ENCODE measurements at places on chromosomes 16 and 17.

DNA sequence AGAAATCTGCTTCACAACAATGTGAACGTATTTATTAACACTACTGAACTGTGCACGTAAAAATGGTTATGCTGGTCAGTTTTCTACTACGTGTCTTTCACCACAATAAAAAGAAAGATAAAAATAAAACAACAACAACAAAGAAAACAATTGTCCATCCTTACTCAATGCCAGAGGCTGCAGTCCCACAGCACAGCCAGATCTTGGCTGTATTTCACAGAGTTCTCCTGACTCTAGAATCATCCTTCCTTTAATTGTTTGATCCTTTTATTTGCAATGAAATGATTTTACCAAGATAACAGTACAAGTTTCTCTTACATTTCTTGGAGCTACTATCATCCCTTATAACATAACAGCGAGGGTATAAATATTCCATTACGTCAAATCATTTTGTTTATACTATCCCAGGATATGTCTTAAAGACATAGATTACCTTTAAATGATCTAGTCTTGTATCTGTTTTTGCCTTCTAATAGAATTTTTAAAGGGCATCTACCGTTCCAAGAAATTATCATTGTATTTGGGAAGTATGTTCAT lies 103.3 kb downstream of the SLC39A11 start:
- DNase-seq = no peak

DNA sequence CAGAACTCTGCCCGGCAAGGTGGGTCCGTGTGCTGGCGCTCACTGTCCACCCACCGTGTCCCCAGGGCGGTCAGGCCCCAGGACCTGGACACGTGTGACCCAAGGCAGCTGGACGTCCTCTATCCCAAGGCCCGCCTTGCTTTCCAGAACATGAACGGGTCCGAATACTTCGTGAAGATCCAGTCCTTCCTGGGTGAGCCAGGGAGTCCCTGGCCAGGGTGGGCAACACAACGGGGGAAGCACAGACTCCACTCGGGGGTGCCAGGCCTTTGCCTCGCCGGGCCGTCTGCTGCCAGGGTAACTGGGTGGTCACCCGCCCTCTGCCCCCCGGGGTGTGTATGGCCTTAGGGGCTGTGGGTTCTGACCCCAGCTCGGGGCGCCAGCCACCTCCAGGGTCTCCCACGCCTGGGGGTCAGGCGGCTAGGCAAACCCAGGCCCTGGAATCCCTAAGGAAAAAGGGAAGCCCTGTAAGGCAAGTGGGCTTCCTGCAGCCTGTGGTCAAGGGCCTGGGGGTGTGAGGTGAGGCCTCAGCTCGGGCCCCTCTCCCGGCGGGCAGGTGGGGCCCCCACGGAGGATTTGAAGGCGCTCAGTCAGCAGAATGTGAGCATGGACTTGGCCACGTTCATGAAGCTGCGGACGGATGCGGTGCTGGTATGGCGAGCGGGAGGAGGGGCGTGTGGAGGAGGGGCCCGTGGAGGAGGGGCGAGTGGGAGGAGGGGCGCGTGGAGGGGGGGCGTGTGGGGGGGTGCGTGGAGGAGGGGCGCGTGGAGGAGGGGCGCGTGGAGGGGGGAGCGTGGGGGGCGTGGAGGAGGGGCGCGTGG lies 6.5 kb downstream of the MSLN start:
- no peak for DNase-seq

GRCh38 chr16:13056607-13057006 lies 155.2 kb downstream of the SHISA9 start:
- DNase-seq = no peak

DNA sequence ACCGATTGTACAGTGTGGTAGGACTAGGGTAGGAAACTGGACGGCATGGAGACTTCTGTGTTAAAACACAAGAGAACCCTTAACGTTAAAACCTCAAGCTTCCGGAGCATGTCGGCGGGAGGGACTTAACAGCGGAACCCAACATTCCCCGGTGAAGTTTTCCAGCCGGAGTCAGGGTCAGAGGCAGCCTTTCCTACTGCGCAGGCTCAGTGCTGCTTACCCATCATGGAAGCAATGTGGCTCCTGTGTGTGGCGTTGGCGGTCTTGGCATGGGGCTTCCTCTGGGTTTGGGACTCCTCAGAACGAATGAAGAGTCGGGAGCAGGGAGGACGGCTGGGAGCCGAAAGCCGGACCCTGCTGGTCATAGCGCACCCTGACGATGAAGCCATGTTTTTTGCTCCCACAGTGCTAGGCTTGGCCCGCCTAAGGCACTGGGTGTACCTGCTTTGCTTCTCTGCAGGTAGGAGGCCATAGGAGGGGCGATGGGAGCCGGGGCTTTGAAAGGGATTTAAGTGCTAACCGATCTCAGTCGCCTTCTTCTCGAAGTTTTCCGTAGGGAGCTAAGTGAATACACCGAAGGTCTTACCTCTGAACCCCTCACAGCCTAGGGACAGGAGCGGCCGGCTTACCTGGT lies at the start of gene PIGL:
Gene PIGL (plus strand): TSS at position 209 of the 634 bp plus-strand sequence. CDS start 17 bp downstream, at position 226.
- DNase-seq = peak; percentile 92

DNA sequence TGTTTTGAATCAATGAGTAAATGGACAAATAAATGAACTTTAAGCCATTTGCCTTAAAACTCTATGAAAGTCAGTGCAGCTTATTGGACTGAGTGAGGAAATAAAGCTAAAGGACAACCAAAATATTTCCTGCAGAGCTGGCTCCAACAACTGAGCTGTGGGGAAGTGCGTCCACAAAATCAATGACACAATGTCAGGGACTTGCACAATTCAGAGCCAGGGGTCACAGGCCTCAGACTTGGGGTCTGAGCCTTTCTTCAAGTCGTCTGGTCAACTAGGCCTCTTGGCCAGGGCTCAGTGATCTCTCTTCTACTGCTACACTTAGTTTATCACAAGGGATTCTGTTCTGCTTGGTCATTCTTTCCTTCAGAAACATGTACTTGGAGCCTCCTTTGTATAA lies 26.2 kb upstream of the RHBDL3 start:
- DNase-seq = no peak

DNA sequence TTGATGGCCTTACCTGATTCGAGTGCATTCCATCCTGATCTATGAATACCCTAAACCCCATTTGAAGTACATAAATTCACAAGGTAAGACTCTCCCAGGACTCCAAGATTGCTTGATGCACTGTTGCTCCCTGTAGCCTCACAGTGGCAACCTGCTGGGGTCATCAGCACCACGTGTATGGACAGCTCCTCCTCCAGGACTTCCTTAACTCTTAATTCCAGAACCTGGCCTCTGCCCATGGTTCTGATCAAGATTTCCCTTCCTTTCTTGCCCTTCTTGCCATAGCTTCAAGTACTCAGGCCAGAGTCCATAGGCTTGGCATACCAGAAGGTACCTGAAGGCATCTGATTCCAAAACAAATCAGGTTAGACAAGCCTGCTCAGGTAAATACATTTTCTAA lies 34.0 kb upstream of the NLK start:
- no peak for DNase-seq

DNA sequence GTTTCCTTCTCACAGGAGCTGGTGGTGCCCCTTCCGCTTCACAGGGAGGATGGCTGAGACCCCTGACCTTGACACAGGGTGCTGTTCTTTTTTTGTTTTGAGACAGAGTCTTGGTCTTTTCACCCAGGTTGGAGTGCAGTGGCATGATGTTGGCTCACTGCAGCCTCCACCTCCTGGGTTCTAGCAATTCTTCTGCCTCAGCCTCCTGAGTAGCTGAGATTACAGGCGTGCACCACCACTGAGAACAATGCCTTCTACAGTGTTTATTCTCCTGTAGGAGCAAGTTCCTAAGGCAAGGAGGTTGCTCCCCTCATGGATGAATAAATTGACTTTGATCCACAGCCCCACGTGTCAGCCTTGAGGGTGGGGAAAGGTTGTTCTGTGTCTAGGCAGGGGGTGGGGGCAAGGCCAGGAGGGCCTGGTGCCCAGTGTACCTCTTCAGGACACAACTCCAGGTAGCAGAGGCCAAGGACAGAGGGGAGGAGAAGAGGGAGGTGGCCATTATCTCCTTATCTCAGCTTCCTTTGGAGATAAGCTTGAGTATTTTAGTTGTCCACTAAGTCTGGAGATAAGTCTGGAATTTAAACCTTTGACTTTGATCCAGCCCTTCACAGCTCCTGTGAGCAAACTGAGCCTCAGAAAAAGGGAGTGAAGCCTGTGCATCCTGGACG lies 159.4 kb downstream of the SEC14L1 start:
- no peak for DNase-seq

DNA sequence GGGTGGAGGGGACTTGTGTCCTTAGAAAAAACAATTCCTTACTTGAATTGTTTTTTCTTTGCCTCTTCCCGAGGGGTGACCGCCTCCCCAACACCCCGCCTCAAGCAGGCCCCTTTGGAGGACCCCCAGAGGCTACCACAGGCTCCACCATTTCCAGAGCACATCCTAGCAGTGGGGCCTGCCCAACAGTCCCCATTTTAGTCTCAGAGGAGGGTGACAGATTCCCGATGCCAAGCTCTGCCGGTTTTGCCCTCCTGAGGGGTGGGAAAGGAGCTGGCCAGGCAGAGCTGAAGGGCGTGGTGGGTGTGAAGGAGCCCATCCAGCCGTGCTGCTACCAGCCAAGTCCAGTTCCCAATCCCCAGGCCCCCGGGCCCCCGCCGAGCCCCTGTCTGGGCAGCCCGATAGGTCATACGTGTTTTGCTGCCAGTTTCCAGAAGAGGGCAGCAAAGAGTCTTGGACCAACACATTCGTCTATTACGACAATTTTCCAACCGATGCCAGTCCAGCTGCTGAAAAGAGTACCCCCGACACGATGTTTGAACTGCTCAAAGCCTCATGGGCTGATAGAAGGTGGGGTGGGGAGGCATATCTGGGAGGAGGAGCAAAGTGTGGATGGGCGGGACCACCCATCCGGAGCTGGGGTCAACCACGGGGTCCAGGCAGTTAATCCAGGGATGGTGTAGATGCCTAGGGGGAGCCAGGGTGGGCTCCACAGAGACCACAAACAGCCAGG lies 18.8 kb upstream of the GAA start:
- peak; percentile 72 for DNase-seq

GRCh38 chr17:63113167-63113566 lies 147.1 kb downstream of the TANC2 start:
- DNase-seq = peak; percentile 10

GRCh38 chr16:88384222-88385111 lies 1.7 kb downstream of the ZNF469 start:
- DNase-seq = no peak

- DNase-seq = no peak
These were observed 6.5 kb upstream of the NECAB2 start for GRCh38 chr16:83961591-83961990.

DNA sequence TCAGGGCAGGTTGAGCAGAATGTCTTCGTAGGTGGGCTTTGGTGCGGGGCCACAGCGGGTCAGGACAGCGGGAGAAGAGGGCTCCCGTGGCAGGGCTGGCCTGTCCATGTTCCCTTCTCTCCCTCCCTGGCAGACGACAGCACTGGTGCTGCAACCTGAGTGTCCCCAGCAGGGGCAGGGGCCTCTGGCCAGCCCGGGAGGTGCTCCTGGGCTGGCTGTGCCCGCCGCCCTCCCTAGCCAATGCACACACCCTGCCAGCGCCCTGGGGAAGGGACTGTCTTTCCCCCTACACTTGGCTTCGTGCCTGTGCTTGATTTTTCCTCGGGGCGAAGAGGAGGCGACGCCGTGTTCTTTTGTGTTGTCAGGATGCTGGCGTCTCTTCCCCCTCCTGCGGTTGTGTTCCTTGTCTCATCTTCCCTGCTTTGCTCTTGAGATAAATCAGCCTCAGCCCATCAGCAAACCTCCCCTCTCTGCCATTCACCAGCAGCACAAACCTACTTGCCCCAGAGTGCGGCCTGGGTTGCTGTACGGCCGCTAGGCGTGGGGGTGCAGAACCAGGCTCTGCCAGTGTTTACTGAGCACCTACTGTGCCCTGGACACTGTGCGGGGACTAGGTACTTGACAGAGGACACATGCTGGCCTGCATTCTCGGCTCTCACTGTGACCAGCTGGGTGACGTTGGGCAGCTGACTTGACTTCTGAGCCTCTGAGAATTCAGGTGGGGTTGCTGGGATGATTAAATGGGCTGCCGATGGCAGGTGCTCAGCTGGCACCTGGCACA lies 237.3 kb upstream of the CIBAR2 start:
- peak; percentile 69 for DNase-seq

GRCh38 chr17:44354582-44355561 lies 8.8 kb downstream of the FAM171A2 start:
- DNase-seq = no peak

GRCh38 chr16:85888405-85889331 lies 10.3 kb upstream of the IRF8 start:
- peak; percentile 11 for DNase-seq

DNA sequence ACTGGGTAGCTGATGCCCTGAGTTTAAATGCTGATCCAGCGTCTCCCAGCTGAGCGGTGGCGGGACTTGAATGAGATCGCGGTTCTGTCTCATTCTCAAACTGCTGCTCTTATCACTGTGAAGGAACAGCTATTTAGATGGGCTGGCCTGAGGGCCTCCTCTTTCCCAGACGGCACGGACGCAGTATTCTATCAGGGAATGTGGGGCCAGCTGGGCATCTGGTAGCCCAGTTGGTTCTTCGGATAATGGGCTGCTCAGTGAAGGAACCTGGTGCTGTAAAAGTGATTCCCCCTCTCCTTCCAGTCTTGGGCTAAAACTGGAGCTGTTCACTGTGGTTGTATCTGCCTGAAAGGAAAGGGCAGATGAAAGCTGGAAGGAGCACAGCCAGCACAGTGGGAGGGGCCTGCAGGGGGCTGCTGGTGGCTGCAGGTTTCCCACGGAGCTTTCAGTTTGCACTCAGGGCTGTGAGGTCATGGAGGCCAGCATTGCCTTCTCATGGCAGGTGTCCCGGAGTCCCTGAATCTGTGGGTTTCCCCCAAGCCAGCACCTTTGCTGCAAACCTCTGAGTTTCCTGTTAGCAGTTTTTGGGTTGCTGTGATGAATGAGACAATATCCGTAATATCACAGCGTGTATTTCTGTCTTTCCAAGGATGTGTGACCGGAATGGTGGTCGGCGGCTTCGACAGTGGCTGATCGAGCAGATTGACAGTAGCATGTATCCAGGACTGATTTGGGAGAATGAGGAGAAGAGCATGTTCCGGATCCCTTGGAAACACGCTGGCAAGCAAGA lies 3.6 kb downstream of the IRF8 start:
- DNase-seq = peak; percentile 53

- no peak for DNase-seq
These were observed 285.1 kb downstream of the HS3ST3A1 start for GRCh38 chr17:13316657-13317056.

GRCh38 chr17:9959377-9959981 lies 54.4 kb upstream of the RCVRN start:
- peak; percentile 25 for DNase-seq

DNA sequence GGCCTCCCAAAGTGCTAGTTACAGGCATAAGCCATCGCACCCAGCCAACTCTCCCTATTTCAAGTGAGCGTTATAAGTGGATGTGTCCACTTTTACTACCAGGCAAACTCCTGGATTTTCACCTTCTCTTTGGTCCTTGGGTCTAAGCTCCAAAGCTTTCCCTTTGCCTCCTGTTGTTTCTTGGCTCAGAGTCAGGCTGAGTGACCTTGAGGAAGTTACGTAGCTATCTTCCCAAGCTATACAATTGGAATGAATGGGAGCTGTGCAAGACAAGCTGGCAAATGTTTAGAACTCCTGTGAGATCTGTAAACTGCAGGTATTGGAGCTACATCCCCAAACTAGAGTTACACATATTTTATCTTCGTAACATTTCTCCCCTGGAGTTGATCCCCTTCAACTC lies 20.3 kb downstream of the NXPH3 start:
- no peak for DNase-seq

GRCh38 chr16:2854700-2855309 lies 3.2 kb downstream of the PRSS22 start:
- no peak for DNase-seq
